Stimulated activated CD8-positive, alpha-beta memory T cell treated with anti-CD3 and anti-CD28 coated beads, Interleukin-12 subunit alpha, Interleukin-12 subunit beta, amount 100 ng/mL, for 4 hours (primary cell): ENCODE measurements at places on chromosomes 12 and 14.

GRCh38 chr14:86217523-86217922 lies 687.6 kb downstream of the FLRT2 start:
- DNase-seq: no peak

GRCh38 chr12:21336656-21337055 lies 1.9 kb upstream of the SLCO1A2 start:
- no peak for DNase-seq

DNA sequence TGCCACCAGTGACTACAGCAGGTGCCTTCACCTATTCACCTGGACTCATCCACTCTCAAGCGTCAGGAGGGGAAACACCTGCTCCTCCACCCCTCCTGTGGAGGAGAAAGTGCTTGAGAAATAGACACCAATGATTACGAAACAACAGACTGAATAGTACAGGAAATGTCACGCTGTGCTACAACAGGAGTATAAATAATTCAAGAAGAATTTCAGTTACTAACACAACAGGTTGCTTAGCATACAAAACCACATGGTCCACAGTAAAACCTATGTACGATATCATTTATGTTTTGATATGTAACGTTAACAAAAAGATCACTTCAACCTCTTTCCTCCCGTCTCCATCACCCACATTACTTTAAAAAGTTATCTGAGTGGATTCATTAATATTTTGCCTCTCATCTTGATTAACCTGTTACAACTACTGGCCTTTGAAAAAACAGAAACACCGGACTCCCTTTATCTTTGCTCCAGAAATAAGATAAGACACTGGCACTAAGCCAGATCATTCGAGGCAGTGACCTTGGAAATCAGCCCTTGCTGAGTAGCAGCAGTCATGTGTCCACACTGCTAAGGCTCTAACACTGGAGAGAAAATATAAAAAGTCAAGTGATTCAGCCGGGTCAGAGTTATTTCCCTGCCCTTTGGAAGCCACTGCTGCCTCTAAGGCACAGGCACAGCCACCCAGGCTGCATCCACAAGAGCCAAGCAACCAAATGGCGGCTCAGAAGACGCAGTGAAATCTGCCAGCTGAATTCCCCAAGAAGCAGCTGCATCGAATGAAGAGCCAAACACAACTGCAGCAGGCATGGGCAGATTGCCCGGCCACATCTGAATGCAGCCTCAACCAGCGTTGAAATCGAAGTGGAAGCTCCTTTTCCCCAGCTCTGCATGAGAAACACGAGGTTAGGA lies 40.9 kb downstream of the NT5DC3 start:
- no peak for DNase-seq

- DNase-seq: no peak
Measured at GRCh38 chr12:131315601-131316000, 361.9 kb downstream of the ADGRD1 start.

DNA sequence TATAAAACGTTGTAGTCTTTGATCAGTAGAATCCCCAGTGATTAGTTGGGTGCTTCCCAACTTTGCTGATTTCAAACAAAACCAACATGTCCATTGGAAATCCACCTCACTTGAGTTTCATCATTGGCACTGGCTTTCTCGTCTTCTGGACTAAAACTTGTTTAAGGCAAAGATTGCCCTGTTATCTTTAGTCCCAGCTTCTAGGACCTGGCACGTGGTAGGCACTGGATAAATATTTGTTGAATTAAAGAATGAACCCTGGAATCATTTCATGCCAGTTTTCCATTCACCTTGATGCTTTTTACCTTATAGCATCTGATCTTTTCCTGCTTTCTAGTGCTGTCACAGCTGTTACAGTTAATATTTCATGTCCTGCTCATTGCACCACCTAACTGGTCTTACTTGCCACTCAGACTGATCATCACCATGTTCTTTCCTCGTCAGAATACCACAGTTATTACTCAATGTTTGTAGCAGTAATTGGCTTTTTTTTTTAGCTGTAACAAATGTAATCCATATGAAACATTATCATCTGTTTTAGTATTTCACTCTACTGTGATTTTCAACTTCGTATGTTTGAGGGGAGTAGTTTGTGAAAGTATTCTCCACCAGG lies 7.3 kb upstream of the C12orf50 start:
- DNase-seq: no peak
